ENCODE measurements at places on chromosomes 2 and 18.
A peak's percentile ranks its signal among the peaks of the same experiment; 100 is the strongest.

DNA sequence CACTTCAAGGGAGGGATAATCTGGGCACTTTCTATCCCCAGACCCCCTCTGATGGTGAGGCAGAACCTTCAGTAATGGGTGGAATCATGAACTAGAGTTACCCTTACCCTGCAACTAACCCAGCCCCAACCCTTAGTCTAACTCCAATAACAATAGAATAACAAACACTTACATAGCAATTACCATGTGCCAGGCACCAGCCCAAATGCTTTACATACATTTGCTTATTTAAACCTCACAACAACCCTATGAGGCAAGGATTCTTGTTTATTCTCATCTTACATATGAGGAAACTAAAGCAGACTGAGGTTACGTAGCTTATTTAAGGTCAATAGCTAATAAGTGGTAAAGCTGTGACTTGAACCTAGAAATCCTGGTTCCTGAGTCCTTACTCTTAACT, 132.8 kb downstream of the CYP26B1 start:
- no peak for DNase-seq

- DNase-seq = no peak
Observed at GRCh38 chr18:36139245-36139644, 9.5 kb downstream of the ELP2 start.

- DNase-seq = peak; percentile 17
Observed at GRCh38 chr18:8699948-8700347, 5.4 kb upstream of the MTCL1 start.

GRCh38 chr18:36503477-36503876, 206.0 kb downstream of the FHOD3 start:
- DNase-seq = no peak

DNA sequence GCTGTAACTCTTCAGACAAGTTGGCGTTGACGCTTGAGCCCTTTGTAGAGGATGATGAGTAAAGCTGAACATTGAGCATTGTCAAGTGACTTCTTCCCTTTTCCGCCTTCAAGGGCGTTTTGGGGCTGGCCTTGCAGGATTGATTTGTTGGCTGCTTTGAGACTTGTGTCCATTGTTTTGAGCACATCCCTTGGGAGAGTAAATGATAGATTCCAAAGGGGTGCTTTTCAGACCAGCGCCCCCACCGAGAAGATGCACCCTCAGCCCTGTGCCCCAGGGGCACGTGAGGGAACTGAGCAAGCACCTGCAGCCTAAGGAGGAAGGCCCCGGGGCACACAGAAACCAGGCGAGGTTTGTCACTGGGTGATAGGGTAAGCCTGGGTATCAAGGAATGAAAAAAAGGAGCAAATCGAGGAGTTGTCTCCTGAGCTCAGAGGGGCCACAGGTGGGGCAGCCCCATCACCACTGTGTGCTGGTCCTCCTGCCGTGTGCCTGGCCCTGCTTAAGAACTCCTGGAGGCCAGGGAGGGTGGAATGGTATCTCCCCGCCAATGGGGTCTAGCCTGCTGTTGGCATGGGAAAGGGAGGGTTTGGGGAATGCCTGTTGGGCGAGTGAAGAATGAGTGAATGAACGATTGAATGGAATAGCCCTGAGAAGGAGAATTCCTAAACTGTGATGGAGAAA, 64.0 kb downstream of the RAB31 start:
- no peak for DNase-seq

DNA sequence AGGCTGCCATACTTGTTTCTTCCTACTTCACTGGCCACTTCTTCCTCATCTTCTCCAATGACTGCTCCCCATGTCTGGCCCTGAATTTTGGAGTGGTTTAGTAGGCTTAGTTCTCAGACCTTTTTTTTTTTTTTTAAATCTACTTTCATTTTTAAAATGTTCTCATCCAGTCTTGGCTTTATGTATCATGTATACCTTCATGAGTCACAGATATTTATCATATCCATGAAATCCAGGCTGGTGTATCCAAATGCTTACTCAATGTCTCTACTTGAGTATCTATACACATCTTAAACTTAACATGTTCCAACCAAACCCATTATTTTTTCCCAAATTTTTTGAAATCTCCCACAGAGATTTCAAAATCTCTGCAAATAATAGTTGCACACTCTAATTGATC, 26.3 kb upstream of the CFAP36 start:
- no peak for DNase-seq

- no peak for DNase-seq
Observed at GRCh38 chr2:42031281-42032223, 16.3 kb upstream of the PKDCC start.

- DNase-seq = no peak
Observed at GRCh38 chr2:96111823-96112500, 4.4 kb downstream of the ADRA2B start.

DNA sequence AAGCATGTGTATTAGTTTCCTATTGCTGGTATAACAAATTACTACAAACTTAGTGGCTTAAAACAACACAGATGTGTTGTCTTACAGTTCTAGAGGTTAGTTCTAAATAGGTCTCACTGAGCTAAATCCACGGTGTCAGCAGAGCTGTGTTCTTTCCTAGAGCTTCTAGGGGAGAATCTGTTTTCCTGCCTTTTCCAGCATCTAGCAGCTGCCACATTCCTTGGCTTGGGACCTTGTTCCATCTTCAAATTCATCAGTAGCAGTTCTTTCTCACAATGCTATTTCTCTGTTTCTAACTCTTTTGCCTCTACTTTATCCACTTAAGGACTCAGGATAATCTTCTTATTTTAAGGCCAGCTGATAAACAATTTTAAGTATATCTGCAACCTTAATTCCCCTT, 32.2 kb upstream of the CREB1 start:
- no peak for DNase-seq

- no peak for DNase-seq
Observed at GRCh38 chr2:219499058-219499307, 292 bp downstream of the GMPPA start.

GRCh38 chr2:111159641-111160040, 38.9 kb downstream of the BCL2L11 start:
- no peak for DNase-seq

DNA sequence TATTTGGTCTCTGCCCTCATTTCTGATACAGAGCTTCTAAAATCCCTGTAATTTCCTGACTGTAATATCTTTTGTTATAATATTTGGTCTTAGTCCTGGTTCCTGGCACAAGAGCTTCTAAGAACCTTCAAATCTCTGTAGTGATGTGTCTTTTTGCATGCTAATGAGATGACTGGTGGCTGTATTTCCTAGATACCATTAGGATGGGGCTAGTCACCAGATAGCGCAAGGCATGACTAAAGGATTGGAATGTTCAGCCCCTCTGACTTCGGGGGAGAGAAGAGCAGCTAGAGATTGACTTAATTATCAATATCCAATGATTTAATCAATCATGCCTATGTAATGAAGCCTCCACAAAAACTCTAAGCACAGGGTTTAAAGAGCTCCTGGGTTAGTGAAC, 620.8 kb upstream of the ACVR2A start:
- DNase-seq = no peak

GRCh38 chr2:18271370-18272147, 288.9 kb downstream of the RDH14 start:
- DNase-seq = no peak

GRCh38 chr18:6920099-6920955, 190.8 kb downstream of the ARHGAP28 start:
- DNase-seq = peak; percentile 61

GRCh38 chr18:21682371-21683051, 22.1 kb downstream of the ABHD3 start:
- DNase-seq = no peak

DNA sequence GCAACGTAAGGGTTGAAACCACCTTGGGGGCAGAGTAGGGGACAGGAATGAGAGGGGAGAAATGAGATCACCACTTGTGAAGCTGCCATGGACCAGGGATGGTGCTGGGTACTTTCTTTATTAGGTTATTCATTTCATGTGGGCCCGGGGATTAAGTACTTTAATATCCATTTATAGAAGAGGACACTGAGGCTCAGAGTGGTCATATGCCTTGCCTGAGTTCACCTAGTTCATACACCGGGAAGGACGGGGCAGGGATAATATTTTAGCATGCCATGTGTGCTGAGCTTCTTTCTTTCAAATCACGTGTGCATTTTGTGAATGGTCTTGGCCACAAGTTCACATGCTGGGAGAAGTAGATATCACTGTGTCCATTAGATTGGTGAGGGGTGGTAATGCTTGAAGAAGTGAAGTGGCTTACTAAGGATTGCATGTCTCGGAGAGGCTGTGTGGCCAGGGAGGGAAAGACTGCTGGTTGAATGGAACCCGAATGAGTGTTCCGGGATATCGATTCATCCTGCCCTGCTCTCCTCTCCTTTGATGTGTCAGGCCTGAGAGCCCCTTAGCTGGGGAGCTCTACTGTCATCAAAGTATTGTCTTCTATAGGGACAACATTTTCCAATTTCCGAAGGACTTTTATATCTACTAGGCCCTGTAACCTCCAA, 187.1 kb downstream of the MYCN start:
- no peak for DNase-seq

GRCh38 chr2:147553775-147554271, 291.0 kb upstream of the ACVR2A start:
- no peak for DNase-seq

GRCh38 chr2:149313512-149313972, 16.8 kb upstream of the LYPD6 start:
- DNase-seq = peak; percentile 50

GRCh38 chr2:202290316-202290715, 24.8 kb downstream of the NOP58 start:
- DNase-seq = no peak

GRCh38 chr2:98500561-98500960, 55.9 kb downstream of the INPP4A start:
- no peak for DNase-seq

GRCh38 chr18:37499044-37499443, 66.6 kb downstream of the CELF4 start:
- no peak for DNase-seq

GRCh38 chr2:240840435-240841060, 20.5 kb upstream of the KIF1A start:
- DNase-seq = peak; percentile 84

GRCh38 chr2:161710131-161710915, 86.1 kb downstream of the SLC4A10 start:
- no peak for DNase-seq

GRCh38 chr18:75923169-75923568, 495.7 kb upstream of the SMIM21 start:
- peak; percentile 50 for DNase-seq

GRCh38 chr2:23654756-23655155, 269.8 kb downstream of the KLHL29 start:
- DNase-seq = no peak

- no peak for DNase-seq
Observed at GRCh38 chr2:239667431-239667985, 266.7 kb upstream of the HDAC4 start.

- DNase-seq = no peak
Observed at GRCh38 chr2:37555457-37555856, 116.0 kb downstream of the CDC42EP3 start.

DNA sequence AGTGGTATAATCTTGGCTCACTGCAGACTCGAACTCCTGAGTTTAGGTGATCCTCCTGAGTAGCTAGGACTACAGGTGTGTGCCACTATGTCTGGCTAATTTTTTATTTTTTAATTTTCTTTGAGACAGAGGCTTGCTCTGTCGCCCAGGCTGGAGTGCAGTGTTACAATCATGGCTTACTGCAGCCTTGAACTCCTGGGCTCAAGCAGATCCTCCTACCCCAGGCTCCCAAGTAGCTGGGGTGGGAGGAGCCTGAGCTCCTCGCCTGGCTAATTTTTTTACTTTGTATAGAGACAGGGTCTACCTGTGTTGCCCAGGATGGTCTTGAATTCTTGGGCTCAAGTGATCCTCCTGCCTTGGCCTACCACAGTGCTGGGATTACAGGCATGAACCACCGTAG, 62.5 kb downstream of the BABAM2 start:
- DNase-seq = no peak

DNA sequence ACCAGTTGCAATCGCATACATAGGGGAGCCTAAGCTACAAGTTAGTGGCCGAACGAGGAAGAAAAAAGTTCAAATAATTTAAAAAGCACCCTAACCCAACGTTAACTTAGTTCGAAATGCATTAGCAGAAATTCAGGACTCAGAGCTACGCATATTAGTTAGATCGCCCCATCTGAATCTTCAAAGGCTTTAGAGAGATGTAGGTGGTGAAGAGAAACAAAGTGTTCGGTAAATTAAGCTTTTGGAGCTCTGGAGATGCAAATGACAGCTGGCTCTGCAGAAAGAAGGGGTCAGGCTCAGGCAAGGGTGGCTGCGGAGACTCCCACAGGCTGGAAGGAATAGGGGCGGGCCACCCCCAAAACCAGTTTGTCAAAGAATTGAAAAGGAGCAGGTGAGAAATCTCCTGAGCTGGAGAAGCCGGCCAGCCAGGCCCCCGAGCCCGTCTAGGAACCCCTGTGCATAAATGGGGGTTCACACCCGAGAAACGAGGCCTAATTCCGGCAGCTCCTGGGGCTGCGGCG, 621 bp downstream of the TXNL1 start:
- DNase-seq = no peak

DNA sequence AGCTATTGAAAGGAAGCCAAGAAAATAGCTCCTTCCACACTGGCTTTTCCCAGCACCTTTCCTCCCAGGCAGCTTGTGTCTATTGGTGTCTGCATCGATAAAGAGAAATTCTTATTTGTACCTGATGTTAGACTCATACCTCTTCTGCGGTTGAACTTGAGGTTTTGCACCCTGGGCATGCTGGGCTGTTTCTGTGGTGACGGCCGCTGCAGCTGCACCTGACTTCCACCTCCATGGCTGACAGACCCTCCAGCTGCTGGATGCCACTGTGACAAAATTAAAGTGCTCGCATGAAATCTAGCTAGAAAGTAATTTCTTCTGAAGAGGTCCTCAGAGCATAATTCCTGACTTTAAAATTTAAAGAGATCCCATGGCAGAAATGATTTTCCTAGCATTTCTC, 6.6 kb downstream of the FECH start:
- no peak for DNase-seq

DNA sequence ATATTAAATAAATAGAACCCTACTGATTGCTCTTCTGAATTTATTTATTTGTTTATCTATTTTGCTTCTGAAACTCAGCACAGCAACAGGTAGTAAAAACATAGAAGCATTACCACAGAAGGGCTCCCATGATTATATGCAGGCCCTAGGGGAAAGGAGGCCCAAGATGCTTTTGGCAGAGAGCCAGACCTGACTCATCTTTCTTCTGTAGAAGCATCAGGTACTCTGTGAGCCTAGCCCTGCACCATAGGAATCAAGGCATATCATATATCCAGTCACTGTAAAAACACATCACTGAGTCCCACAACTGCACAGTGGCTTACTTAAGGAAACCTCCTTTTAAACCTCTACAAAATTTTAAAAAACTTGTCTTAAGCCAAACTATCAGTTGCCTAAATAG, 1.8 kb downstream of the SCN9A start:
- DNase-seq = no peak

GRCh38 chr2:66852953-66853352, 418.0 kb downstream of the MEIS1 start:
- DNase-seq = no peak

DNA sequence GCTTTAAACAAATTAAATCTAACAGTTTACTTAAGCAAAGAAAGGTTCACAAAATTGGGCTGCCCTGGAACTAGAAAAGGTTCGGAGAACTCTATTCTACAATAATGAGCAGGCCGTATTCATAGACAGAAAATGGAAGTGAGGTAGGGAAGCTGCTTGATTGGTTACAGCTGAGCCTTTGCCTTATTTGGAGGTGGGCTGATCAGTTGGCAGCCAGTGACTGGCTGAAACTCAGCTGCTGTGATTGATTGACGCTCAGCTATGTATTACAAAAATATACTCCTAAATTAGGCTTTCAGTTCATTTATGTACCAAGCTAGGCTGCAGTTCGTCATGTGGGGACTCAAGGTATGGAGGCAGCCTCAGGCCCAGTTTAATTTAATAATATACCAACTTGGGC, 42.3 kb upstream of the TTR start:
- no peak for DNase-seq

- DNase-seq = no peak
Observed at GRCh38 chr18:38413193-38413592, 847.6 kb upstream of the CELF4 start.
